H4 (cell line): ENCODE measurements at places on chromosomes 2 and 18. TPM values are rescaled to one million over a fixed set of nuclear protein-coding genes. Genes with fewer than 3 reads are reported as not detected.
A peak's percentile ranks its signal among the peaks of the same experiment; 100 is the strongest.

The TRABD2A gene
- total RNA-seq: 7.2 and 12.0 TPM in 2 replicates

- peak; percentile 4 for DNase-seq
These were observed 171.7 kb upstream of the SOX11 start for GRCh38 chr2:5520463-5520972.

GRCh38 chr2:14722904-14723570 is 90.5 kb downstream of the LRATD1 start:
- DNase-seq: no peak

- DNase-seq: no peak
These were observed 102.9 kb downstream of the TSN start for GRCh38 chr2:121858369-121858768.

DNA sequence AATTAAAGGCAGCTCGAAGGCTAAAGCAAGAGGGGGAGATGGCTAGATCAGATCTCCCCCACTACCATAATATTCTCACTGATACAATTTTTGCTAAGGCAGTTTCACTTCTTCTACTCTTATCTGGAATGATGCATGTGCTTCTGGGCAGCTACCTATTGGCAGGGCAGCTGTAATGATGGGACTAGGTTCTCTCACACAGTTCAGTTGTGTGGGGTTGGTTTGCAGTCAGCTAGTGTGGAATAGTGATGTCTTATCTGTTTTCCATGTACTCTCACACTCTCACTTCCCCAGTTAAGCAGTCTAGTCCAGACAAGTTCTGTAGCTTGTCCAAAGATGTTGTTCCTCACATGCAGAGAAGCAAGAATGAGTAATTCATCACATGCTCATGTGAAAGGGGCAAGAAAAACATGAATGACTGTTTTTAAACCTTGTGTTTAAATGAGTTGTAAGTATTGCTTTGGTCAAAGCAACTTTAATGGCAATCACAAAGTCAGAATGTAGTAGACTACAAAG is 836.1 kb downstream of the CBLN2 start:
- no peak for DNase-seq

The TWSG1 gene
- total RNA-seq: 38.3 and 45.9 TPM in 2 replicates

- DNase-seq: peak; percentile 37
These were observed 169.4 kb downstream of the SMAD7 start for GRCh38 chr18:48781163-48781987.

GRCh38 chr2:238847841-238848690 is at the start of gene TWIST2:
Gene TWIST2 (plus strand): TSS chr2:238848085. CDS start chr2:238848216, 131 bp downstream.
- DNase-seq: peak; percentile 82

The ASPRV1 gene
- 0.23 TPM in 1 of 2 replicates, not detected in the other for total RNA-seq

GRCh38 chr2:170509452-170510193 is 205.5 kb upstream of the SP5 start:
- DNase-seq: no peak

DNA sequence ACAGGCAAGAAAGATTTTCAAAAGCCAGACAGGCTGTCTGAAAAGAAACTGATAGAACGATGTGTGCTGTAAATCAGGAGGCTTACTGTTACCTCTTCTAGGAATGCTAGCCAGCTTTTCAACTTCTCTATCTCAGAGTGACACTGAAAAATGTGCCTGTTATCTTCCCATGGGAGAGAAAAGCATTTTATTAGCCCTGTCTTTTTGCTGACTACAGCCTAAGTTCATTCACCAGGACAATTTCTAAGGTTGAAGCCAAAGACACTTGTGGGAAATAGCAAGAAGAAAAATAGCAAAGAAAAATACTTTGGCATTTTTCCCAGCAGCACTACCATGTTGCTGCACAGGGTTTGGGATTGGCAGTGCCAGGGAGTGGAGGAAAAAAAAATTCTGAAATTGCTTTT is 34.0 kb downstream of the ABCB11 start:
- DNase-seq: no peak

GRCh38 chr2:191864628-191865374 is 17.9 kb upstream of the CAVIN2 start:
- DNase-seq: no peak

The DCDC2C gene
- not detected in 2 replicates for total RNA-seq

GRCh38 chr18:42925036-42925435 is 190.4 kb downstream of the RIT2 start:
- DNase-seq: no peak

DNA sequence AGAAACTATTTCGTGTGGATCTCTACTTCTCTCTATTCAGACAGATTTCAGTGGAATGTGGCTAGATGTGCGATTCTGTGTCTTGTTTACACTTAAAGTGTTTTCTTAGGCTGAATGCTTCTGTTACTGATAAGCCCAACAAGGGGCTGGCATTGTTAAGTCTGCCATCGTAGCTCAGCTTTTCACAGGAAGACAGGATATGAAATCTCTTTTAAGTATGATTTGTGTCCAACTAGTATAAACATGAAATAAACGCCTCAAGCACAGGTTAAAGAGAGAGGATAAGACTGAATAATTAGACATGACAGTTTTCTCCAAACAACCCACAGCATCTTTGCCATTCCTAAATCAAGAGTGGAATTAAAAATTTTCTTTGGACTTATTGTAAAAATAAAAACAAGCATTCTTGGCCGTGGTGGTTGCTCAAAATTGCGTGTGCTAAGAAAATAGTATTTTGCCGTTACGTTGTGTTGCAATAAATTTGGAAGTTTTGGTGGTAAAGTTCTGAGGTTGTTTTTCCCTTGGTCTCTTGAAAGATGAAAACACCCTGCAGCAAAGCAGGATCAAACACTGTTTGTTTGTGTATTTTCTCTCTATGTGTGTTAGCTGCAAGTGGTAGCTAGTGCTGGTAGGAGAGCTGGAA is 1.0 kb downstream of the VIT start:
- DNase-seq: peak; percentile 2

- no peak for DNase-seq
These were observed 26.9 kb downstream of the CENPA start for GRCh38 chr2:26812731-26813130.

DNA sequence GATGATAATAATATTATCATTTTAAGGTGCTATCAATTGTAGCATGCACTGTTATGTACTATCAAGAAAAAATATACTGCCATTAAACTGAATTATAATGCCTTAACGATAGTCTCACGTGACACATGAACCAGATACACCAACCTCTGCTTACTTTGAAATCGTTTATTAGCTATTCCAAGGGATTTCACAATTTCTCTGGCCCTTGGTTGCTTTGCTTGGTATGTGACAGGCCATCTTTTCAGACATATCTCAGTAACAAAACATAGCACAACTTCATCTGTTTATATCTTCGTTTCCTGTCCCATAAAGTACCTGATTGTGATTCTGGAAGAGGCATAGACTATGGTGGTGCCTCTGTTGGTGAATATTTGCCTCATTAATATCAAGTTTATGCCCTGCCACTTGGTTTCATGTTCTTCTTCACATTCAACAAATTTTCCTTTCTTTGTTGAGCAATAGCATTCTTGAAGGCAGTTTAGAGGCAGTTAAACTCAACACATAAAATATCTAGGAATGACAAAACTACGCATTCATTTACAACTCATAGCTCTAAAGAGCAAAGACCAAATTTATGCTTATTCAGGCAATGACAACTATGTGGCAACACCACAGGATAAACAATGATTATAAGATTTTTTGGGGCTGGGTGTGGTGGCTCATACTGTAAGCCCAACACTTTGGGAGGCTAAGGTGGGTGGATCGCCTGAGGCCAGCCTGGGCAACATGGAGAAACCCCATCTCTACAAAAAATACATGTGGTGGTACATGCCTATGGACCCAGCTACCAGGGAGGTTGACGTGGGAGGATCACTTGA is 84.3 kb downstream of the MCFD2 start:
- DNase-seq: peak; percentile 44

DNA sequence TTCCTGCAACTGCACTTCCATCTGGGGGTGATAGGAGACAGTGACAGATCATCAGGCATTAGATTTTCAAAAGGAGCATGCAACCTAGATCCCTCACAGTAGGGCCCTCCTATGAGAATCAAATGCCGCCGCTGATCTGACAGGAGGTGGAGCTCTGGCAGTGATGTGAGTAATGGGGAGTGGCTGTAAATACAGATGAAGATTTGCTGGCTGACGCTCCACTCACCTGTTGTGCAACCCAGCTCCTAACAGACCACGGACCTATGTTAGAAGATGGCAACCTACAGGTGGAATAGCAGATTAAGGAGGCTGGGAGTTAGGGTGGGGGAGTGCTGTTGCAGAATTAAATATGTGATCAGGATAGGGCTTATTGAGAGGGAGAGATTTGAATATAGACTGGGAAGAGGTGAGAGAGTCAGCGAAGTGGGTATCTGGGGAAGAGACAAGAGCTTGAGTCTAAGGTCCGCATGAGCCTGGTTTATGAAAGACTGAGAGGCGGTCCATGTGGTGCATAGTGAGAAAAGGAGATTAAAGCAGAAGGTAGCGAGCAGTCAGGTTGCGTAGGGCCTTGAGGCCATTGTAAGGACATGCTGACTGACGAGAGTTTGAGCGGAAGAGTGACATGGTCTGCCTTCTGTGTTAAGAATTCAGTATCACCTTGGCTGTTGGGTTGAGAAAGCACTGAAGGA is 31.3 kb upstream of the TOGARAM2 start:
- DNase-seq: no peak

DNA sequence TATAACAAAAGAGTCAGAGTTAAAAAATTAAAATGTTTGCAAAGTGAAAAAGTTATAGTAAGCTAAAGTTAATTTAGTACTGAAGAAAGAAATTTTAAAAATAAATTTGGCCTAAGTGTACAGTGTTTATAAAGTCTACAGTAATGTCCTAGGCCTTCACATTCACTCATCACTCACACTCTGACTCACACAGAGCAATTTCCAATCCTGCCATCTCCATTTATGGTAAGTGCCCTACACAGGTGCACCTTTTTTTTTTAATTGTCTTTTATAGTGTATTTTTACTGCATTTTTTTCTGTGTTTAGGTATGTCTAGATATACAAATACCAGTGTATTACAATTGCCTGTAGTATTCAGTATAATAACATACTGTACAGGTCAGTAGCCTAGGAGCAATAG is 562.9 kb downstream of the PIK3C3 start:
- DNase-seq: no peak

The PTPN2 gene
- 26.1 and 31.9 TPM in 2 replicates for total RNA-seq

DNA sequence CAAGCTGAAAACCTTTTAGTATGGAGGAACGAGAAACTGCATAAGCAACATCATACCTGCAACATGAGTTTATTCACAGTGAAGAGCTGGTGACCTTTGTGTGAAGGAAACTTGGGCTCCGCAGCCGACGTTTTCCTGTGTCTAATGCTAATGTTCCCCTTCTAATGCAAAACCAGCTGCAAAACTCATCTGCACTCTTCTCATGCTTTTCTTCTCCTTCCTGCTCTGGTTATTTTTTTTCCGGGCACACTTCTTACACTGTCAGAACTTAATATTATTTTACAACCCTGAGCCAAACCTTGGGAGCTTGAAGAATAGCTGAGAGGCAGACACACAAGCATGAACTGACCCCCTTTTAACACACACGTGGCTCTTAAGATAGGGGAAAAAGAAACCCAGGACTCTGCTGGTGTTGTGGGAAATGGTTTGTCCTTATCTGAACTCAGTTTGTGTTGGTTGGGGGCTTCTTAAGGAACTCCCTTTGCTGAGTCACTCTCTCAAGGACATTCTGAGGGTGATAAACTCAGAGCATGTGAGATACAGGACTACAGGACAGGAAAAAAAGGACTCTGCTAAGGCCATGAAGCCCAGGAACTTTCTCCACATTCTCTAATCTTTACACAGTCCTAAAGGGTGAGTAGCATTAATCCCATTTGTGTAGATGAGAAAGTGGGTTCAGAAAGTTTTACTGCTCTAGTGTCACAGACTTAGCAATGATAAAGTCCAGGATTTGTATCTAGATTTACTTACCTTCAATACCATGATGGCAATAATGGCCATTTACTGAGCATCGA is 439.3 kb upstream of the TRIB2 start:
- DNase-seq: no peak

GRCh38 chr2:239793836-239794235 is 231.3 kb downstream of the NDUFA10 start:
- DNase-seq: no peak

The ST8SIA5 gene
- total RNA-seq: under 0.01 and 0.48 TPM in 2 replicates

- DNase-seq: no peak
These were observed 57.8 kb upstream of the HS6ST1 start for GRCh38 chr2:128376241-128377041.

GRCh38 chr2:101387151-101387834 is at the start of gene CREG2:
Gene CREG2 (minus strand): TSS chr2:101387503. CDS start chr2:101387457, 46 bp downstream.
- DNase-seq: peak; percentile 20

GRCh38 chr18:62409821-62410220 is 84.7 kb downstream of the TNFRSF11A start:
- DNase-seq: no peak

The MC5R gene
- total RNA-seq: 0.10 TPM in 1 of 2 replicates, not detected in the other

- peak; percentile 22 for DNase-seq
These were observed 2.6 kb upstream of the PTPN2 start for GRCh38 chr18:12886498-12887126.

DNA sequence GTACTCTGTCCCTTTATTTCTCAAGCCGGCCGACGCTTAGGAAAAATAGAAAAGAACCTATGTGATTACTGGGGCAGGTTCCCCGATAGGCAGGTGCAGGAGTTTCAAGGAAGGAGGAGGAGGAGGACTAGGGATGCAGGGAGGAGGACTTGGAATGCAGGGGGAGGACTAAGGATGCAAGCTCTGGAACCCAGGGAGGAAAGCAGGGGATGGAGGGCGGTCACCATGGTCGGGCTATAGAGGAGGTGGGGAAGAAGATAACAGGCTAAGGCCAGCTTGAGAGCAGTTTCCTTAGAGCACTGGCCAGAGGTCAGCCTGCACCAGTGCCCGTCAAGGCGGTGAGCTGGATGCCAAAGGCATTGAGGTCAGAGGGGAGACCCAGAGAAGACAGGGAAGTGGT is 18.7 kb upstream of the B3GNT7 start:
- no peak for DNase-seq

DNA sequence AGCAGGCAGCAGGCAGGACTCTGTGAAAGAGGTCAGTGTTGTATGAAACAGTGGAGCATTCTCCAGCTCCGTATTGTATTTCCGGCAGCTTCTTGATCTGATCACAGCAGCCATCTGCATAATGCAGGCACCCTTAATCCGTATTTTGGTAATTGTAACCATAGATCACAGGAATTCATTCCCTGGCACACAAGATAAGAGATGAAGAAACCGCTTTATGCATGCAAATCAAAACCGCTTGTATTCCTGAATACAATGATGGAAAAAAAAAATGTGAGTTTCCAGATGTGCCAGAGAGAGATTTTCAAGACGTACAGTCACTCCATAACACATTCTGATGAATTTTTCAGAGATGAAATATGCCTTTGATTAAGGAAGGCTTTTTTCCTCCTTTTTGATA is 221.3 kb downstream of the ACKR3 start:
- DNase-seq: no peak

DNA sequence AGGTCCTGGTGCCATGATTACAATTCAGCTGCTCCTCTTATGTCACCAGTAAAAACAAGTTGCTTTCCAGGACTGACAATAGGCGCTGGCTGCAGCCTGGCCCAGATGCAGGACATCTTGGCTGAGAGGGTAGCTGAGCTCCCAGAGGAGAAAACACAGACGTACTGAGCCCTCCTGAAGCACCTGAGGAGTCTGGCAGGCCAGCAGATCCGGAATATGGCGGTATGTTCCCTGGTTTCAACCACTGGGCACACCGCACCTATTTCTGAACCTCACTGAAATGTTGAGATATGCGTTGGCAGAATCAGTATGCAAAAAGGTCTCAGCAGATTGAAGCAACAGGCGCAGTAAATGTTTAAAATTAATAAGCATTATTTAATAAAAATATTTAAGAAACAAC is 73.1 kb upstream of the BZW1 start:
- no peak for DNase-seq

- DNase-seq: no peak
These were observed 3.4 kb downstream of the CYTIP start for GRCh38 chr2:157440404-157441071.

The GAL3ST2 gene
- total RNA-seq: not detected in 2 replicates

The DPY30 gene
- total RNA-seq: 72.2 and 86.0 TPM in 2 replicates
